ENCODE measurements at places on chromosomes 3 and 15. TPM values are rescaled to one million over a fixed set of nuclear protein-coding genes. Genes with fewer than 3 reads are reported as not detected.

GRCh38 chr15:77044228-77045042, 26.5 kb downstream of the TSPAN3 start:
- DNase-seq = no peak

- no peak for DNase-seq
Observed at GRCh38 chr3:139676108-139676507, 1.7 kb downstream of the NMNAT3 start.

DNA sequence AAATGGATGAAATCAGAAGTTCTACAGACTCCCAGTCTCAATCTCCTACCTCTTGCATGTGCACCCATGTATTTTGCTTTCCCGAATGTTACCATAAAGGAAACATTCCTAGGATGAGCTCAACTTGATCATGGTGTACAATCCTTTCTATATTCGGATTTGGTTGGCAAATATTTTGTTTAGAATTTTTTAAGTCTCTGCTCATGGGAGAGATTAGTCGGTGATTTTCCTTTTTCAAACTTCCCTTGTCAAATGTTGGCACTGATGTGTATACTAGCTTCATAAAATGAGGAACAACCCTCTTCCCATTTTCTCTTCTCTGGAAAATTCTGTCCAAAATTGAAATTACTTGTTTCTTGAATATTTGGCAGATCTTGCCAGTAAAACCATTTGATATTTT, 317.6 kb upstream of the RASGRP1 start:
- no peak for DNase-seq

- no peak for DNase-seq
Observed at GRCh38 chr15:98142572-98142971, 182.1 kb downstream of the ARRDC4 start.

Gene CPN2
- total RNA-seq = not detected

- DNase-seq = no peak
Observed at GRCh38 chr3:100245927-100246326, 14.9 kb upstream of the TBC1D23 start.

GRCh38 chr3:64178419-64178818, 46.8 kb downstream of the PRICKLE2 start:
- DNase-seq = no peak

Gene ARHGAP11A
- 35.5 TPM for total RNA-seq

Gene RARRES1
- 9.8 TPM for total RNA-seq

DNA sequence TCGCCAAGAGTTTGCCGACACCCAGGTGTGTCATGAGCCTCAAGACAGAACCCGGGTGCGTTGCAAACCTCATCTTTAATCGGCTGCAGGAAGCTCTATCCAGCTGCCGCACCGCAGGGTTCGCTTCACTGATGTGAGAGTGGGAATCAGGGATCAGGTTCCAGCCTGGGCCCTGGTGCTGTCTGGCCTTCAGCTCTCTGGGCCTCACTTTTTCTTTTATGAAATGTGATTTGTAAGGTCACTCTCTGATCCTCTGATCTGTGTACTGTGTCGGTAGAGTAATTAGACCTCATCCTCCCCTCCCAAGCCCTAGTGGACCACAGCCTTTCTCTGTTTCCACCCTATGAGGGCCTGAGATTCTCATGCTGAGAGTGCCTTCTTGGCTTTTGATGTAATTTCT, 202.8 kb upstream of the UBE2E1 start:
- DNase-seq = no peak

DNA sequence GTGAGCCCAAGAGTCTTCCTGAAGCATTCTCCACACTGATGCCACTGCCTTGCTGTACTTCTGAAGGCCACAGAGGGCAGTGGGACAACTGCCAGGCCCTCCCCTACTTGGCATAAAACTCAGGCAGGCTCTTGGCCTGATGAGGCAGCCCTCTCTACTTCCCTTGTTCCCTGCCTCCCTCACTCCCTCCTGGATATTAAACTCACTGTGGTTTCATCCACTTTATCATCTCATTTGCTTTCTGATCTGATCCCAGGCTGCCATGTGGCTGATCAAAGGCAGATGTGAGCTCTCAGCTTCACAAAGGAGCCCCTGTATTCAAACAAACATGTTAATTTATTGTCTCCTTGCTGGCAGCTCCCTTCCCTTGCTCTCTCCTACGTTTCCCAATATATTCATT, 533.5 kb downstream of the IGSF11 start:
- no peak for DNase-seq

GRCh38 chr3:187181454-187182170, 15.7 kb upstream of the RTP1 start:
- no peak for DNase-seq

- DNase-seq = no peak
Observed at GRCh38 chr3:149971403-149972075, 844 bp upstream of the PFN2 start.

DNA sequence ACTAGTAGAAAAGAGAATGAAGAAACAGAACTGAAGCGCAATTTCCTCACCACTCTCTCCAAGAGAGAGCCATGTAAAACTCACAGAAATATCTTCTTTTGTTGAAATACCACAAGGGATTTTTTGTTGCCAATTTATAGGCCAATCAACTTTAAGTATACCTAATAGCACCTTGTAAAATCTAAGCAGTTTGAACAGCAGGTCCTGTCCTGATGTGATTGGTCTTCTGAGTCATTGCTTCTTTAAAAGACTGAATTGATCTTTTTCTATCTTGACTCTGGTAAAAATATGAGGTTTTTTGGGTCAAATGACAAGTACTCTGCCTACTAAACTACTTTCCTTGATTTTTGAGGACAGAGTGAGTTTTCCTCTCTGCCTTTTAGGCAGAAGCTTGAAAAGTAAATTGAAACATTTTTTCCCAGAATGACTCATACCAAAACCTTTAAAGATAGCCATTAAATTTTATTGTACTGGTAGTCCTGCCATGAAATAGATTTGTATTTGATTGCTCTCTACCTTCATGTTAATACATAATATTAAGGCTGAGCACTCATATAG, 343.9 kb upstream of the CBLB start:
- no peak for DNase-seq

Gene SETMAR
- 19.5 TPM for total RNA-seq
